ENCODE measurements at places on chromosomes 7 and 10. TPM values are rescaled to one million over a fixed set of nuclear protein-coding genes. Genes with fewer than 3 reads are reported as not detected.

- DNase-seq: no peak
Measured at GRCh38 chr10:91493313-91493712, 83.2 kb downstream of the HECTD2 start.

FRMPD2 gene
- total RNA-seq: not detected

DNA sequence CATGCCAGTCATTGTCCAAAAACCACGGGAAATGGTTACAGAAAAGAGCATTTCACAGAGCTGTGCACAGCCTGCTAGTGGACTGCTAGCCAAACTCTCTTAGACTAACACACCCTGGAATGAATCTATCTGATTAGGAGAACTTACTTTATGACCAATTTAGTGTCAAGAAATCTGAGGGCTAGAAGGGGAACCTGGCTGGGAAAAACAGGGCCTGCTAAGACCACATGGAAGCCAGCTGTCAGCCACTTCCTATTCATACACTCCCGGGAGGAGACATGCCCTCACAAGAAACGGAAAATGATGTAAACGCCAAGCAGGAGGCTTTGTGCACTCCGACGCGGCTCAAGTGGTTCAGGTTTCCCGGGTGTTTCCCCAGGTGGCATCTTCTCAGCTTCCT lies 54.8 kb downstream of the MPP7 start:
- no peak for DNase-seq

DNA sequence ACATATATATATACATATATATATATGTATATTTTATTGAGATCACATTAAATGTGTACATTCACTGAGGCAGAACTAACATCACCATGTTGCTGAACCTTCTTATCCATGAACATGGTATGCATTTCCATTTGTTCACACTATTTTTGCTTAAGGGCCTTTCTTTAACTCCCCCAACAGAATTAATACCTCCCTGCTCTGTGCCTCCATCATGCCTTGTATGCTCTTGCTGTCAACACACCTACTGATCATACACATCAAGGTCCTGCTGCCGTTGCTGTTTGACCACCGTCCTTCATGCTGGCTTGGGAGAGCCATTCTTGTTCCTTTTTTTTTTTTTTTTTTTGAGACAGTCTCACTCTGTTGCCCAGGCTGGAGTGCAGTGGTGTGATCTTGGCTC lies 43.5 kb downstream of the EPHB4 start:
- DNase-seq: no peak

DNA sequence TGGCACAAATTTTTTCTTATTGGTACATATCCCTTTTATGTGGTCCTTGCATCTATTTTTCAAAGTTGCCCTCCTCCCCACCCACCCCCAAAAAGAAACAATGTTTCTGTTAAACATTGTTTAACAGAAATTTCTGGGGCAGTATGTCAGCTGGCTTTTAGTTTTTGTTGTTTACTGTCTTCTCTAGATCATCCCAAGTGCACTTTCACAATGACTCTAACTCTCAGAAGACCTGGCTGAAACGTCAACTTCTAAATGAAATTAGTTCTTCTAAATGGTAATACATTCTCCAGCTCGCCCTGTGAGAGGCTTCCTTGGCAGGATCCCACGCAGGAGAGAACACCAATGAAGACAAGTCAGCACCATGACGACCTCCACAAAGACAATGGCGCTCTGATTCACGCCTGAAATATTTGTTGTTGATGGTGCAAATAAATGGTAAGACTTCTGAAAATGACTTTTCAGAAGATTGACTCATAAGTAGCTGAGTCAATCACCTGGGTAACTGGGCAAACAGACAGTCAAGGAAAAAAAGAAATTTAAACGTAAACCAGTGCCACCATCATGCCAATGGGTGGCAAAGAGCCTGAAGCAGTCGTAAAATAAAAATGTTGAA lies 293.7 kb downstream of the FZD1 start:
- DNase-seq: no peak

GRCh38 chr10:105658696-105659095 lies 1017.6 kb downstream of the SORCS3 start:
- no peak for DNase-seq
